ENCODE measurements at places on chromosomes 12 and 14.

- DNase-seq, result no peak
Observed at GRCh38 chr12:22826026-22826425, 201.1 kb downstream of the ETNK1 start.

DNA sequence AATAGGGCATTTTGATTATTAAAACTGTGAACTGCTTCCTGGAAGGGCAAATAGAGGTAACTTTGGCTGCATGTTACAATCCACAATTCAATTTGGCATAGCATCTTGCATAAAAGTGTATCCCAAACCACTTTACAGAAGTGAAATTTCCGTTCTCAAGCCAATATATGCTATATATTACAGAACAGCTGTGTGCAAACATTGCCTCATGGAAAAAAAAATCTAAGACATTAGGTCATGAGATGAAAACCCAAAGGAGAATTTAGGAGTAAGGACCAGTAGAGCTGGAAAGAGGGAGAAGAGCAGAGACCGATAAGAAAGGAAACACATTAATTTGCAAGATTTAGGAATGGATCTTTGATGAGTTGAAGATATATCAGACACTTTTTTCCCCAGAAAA lies 239.2 kb downstream of the PAX9 start:
- no peak for DNase-seq

- no peak for DNase-seq
Observed at GRCh38 chr14:71399057-71399487, 491.8 kb downstream of the PCNX1 start.

GRCh38 chr12:49505672-49506071 lies 33.2 kb upstream of the KCNH3 start:
- no peak for DNase-seq

DNA sequence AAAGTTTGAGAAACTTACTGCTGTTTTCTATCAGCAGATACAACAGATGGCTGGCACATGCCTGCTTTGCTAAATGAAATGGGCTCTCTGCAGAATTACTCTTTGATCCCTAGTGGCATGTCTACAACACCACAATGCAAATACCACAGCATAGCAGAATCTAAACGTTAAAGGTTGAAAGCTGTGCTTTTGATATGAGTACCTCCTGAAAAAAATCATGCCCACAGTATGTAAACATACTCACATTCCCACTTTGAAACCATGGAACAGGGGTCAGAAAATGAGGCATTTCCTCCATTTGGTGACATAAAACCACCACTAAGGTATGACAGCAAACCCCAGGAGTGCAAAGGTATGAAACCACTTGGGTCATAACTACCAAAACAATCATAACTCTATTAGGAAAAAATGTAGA lies 7.5 kb downstream of the WIF1 start:
- DNase-seq, result no peak

GRCh38 chr12:53867216-53868012 lies 71.2 kb upstream of the HOXC13 start:
- no peak for DNase-seq
